ENCODE measurements at places on chromosomes 4 and X.

- no peak for DNase-seq
Observed at GRCh38 chr4:99028187-99028586, 32.7 kb downstream of the METAP1 start.

DNA sequence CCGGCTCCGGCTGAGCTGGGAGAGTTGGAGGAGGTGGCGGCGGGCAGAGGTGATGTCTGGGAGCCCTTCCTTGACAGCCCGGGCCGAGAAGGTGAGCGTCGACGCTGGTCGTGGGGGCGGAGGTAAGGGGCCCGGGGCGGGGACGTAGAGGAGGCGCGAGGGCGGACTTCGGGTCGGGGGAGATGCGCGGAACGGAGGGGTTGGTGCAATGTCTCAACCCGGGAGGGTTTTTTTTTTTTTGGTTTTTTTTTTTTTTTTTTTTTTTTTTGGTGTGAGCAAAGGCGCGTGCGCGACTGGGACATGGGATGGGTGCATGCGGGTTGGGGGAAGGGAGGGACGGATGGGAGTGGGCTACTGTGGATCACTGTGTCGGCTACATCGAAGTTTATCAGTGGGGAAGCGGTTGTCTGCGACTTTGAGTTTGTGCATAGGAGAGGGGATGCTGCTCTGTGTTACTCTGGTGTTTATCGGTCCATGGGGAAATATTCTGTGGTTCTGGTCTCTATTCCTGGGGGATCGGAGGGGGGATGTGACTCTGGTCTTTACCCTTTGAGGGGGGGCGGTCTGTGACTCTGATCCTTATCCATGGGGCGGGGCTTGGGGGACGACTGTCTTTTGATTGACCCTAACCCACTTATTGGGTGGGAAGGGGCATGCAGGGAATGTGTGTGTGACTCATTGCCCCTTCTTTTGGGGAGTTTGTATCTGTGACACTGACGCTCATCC lies 537 bp downstream of the RBM10 start:
- DNase-seq, result no peak

DNA sequence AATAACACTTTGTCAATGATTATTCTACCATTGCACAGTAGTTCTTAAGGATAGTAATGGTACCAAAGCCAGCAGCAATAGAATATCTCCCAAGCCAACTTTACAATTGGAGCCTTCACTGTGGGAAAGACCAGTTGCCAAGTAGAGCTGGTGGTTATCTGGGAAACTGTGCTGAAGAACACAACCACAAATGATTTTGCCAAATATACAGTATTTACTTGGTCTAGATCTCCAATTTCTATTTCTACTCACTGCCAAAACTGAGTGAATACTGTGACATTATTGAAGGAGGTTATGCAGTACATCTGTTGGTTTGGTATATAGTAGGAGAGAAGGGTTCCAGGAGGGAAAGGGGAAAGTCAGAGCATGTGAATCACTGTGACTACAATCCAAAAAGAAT lies 3.8 kb downstream of the TET2 start:
- DNase-seq, result no peak

GRCh38 chr4:2484993-2485392 lies 16.1 kb downstream of the RNF4 start:
- no peak for DNase-seq

GRCh38 chr4:127930175-127930574 lies 34.8 kb downstream of the MFSD8 start:
- DNase-seq, result no peak

- DNase-seq, result no peak
Observed at GRCh38 chr4:161356351-161356750, 807.4 kb downstream of the FSTL5 start.

Measured in cerebellar nuclear complex (tissue), 1 donor.